Activated CD4-positive, alpha-beta T cell treated with anti-CD3 and anti-CD28 coated beads, Interleukin-2, amount 50 U/mL, for 1 hour (primary cell): ENCODE measurements at places on chromosomes 12 and 14.

DNA sequence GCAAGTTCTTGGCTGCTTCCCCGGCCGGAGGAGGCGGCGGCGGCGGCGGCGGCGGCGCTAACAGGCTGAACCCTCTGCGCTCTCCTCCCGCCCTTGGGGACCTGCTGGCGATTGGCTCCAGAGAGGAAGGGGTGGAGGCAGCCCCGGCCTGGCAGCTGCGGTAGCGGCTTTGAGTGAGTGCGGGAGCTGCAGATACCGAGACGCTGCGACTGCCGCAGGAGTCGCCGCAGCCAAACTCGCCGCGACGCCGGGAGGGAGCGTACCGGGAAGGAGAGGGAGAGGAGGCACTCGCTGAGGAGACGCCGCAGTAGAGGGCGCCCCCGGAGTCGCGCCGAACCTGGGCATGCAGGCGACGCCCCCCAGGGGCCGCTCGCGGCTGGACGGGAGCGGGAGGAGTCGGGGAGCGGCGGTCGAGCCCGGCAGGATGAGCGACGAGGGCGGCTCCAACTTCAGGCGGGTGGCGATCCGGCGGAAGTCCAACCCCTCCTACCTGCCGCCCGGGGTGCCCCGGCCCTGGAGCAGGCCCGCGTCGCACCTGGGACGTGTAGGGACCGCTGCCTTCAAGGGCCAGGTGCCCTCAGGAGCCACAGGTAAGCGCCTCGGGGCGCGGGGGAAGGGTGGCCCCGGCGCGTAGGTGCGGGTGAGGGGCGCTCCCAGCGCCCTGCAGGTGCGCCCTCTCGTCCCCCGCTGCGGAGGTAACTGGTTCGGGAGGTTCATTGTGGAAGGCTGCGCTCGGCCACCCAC is at the start of gene FGD4:
TSS of gene FGD4 (plus strand) at position 189 of the 744 bp plus-strand sequence.
- peak; percentile 30 for DNase-seq

DNA sequence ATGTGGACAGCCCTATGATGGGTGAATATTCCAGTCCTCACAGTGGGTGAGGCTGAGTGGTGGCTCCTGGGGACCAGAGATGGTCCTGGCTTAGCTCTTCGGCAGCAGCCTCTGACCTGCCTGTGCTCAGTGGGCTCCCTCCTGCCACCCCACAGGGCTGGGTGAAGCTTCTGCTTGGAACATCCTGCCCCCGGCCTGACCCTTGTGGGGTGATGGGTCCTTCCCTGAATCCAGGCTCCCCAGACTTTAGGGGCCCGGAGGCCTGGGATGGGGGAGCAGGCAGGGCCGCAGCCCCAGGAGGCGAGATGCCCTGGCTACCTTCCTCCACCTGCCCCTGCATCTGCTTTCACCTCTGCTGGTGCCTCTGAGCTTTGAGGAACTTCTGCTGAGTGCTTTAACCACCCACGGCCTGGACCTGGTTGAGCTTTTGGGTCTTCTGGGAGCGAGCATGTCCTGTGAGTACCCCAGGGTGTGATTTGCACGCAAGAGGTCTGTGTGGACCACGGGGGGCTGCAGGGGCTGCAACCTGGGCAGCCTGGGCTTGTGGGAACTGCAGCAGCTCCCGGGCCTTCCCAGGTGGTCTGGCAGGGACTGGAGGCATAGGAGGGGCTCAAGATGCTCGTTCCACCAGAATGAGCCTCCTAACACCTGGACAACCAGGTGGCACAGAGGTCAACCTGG is 159.5 kb downstream of the KIF26A start:
- no peak for DNase-seq

- no peak for DNase-seq
Measured at GRCh38 chr14:96090441-96091148, 51.4 kb downstream of the C14orf132 start.

DNA sequence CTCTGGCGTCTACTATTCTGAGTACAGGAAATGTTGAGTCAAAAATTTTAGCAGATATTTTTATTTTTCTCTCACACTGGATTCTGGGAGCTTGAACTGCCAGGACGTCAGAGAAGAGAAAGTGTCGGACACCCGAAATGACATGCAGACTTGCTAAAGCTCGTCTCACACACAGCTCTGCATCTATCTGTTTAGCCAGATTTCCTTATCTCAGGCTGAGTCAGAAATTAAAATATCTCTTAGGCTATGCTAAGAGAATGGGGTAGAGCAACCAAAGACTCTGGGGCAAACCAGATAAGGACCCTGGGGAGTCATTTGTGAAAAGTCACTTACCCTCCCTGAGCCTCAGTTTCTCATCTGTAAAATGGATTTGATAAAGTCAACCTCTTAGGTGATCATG is 1124.1 kb downstream of the VRK1 start:
- DNase-seq, result no peak

GRCh38 chr14:88342980-88343379 is 19.9 kb upstream of the KCNK10 start:
- DNase-seq, result no peak

DNA sequence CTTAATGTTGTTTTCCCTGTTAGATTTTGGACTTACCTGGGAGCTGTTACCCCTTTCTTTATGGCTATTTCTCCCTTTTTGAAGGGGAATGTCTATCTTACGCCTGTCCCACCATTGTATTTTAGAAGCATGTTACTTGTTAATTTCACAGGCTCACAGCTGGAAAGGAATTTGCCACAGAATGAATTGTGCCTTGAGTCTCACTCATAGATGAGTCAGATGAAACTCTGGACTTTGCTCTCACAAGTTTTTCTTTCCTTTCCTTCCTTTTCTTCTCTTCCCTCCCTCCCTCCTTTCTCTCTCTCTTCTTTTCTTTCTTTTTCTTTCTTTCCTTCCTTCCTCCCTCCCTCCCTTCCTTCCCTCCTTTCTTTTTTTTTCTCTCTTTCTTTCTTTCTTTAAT is 9.3 kb upstream of the ATF7IP start:
- DNase-seq, result no peak

DNA sequence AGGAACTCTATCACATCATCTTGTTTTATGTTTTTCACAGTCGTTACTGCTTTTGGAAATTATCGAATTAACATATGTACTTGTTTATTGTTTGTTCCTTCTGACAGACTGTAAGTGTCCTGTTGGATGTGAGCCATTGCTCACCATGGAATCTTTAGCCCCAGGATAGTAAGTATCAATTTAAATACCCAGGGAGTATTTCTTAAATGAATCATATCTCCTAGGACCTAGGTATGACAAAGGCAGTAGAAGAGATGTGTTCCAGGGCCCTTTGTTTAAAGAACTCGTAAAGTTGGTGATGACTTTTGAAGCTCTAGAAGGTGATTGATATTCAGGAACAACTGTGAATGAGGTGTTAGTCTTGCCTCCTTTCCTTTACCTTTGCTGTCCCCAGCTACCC is 30.3 kb upstream of the STRAP start:
- no peak for DNase-seq

GRCh38 chr12:74292351-74293194 is 245.1 kb upstream of the ATXN7L3B start:
- DNase-seq, result no peak
